ENCODE measurements at places on chromosomes 12 and 14.

GRCh38 chr14:92677955-92678354 is 70.5 kb downstream of the LGMN start:
- no peak for DNase-seq

DNA sequence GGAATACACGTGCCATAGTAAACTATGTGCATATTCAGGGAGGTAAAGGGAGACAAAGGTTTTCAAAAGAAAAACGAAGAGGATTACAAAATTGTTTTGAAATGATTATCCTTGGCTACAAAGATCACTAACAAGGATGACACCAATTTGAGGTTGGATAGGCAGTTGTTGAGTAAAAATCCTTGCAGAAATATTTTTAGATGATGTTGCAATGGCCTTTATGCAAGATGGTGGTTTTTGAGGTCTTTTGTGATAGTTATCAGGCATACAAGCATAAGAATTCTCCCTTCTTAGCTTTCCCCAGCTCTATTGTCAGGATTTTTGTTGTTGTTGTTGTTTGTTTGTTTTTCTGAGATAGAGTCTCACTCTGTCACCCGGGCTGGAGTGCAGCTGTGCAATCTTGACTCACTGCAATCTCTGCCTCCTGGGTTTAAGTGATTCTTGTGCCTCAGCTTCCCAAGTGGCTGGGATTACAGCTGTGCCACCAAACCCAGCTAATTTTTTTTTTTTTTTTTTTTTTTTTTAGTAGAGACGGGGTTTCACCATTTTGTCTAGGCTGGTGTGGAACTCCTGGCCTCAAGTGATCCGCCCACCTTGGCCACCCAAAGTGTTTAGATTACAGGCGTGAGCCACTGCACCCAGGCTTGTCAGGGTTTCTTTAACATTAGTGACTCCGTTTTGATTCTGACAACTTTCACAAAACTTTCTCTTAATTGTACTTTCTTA is 7.8 kb downstream of the RNASE1 start:
- DNase-seq, result no peak

DNA sequence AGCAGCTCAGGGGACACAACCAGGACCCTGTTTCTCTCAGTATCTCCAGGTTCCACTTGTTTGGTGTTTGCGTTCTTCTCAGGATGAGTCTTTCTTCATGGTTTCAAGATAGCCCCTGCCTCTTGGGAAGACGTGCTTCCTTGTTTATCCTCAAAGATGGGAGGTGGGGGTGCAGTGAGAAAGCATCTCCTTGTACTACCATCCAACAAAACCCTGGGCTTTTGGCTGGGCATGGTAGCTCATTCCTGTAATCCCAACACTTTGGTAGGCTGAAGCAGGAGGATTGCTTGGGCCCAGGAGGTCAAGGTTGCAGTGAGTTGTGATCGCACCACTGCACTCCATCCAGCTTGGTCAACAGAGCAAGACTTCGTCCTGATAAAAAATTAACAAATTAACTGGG is 21.0 kb upstream of the TUNAR start:
- no peak for DNase-seq

DNA sequence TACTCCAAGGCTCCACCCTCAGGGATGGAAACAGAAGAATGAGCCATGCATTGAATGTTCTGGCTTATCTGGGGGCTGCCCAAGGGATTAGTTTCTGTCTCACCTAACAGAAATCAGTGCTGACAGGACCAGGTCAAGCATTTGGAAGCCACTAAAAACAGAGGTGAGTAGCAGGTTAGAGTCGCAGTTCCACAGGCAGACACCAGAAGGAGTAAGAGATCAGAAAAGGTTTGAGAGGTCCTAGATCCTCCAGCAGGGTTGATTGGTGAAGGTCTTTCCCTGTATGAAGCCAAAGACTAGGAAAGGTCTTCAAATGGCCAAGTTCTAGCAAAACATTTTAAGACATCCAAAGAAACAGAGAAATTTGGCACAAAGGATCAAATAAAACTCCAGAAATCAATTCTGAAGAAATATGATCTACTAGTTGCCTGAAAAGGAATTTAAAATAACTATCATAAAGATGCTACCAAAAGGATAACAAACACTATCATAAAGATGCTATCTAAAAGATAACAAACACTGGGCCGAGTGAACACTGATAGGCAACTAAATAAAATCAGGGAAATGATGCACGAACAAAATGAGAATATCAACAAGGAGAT is 19.5 kb upstream of the TTC9 start:
- DNase-seq, result peak; percentile 45

DNA sequence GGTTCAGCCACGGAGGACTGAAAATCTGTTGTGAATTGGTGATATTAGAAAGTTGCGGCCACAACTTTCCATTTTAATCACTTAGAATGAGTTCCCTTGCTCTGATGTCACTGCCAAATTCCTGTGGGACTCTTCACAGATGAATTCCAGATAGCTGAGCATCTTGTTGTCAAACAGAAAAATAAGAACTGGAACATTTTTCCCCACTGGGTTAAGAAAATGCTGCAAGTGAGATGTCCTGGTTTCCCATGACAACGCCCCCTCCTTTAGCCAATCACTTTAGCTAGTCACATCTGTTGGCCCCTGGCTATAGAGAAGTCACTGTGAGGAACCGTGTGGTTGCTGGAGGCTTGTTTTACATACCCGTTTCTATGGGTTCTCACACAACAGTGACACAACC is 135.9 kb downstream of the KTN1 start:
- no peak for DNase-seq

DNA sequence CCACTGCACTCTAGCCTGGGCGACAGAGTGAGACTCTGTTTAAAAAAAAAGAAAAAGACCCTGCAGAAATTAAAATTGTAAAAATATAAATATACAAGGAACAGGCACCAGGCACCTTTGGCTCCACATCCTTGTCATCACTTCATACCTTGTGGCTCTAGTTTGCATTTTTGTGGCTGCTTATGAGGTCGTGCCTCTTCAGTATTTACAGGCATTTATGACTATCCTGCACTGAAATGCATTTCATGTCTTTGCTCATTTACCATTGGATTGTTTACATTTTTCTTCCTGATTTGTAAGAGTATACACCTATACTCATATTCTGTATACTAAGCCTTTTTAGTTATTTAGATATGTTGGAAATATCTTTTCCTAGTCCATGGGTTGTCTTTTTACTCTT is 20.1 kb downstream of the BICD1 start:
- no peak for DNase-seq

- no peak for DNase-seq
These were observed 155.6 kb upstream of the SFSWAP start for GRCh38 chr12:131555197-131555846.

- peak; percentile 45 for DNase-seq
These were observed 38.9 kb upstream of the KTN1 start for GRCh38 chr14:55540847-55541773.

DNA sequence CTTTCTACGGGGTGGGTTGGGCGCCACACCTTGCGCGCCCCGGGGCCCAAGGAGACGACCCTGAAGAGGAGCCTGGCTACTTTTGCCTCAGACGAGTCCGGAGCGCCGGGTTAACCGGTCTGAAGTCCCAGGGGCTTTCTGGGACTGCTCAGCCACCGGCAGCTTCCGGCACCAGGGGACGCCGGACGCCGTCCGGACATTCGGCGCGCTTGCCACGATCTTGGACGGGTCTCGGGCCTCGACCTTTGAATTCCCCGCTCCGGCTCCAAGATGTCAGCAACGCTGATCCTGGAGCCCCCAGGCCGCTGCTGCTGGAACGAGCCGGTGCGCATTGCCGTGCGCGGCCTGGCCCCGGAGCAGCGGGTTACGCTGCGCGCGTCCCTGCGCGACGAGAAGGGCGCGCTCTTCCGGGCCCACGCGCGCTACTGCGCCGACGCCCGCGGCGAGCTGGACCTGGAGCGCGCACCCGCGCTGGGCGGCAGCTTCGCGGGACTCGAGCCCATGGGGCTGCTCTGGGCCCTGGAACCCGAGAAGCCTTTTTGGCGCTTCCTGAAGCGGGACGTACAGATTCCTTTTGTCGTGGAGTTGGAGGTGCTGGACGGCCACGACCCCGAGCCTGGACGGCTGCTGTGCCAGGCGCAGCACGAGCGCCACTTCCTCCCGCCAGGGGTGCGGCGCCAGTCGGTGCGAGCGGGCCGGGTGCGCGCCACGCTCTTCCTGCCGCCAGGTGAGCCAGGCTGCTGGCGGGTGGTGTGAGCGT is at the start of gene ACOT4:
TSS of gene ACOT4 (plus strand) at position 184 of the 760 bp plus-strand sequence. CDS start at position 271, 87 bp downstream.
- DNase-seq, result peak; percentile 37

Data from activated CD4-positive, alpha-beta T cell treated with anti-CD3 and anti-CD28 coated beads, Interleukin-2, amount 50 U/mL, for 16 hours (primary cell).